ENCODE measurements at places on chromosomes 5 and 9.

- DNase-seq = peak; percentile 92
These were observed 119.7 kb upstream of the SPATA31C2 start for GRCh38 chr9:88258024-88258423.

DNA sequence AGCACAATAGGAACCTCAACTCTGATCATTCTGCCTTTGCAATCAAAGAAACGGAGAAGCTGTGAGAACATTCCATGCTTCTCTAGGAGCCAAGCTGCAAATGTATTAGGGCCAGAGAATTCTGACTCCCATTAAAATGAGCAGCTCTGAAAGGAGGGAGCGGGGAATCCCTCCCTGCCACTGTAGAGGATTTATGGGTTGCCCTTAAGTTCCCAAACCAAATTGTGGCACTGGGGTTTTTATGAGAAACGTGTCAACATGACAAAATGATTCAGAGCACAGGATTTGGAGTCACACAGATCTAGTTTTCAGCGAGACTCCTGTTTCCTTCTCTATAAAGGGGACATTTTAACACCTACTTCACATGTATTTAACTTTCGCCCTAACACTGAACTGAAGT, 1.8 kb downstream of the IL6ST start:
- DNase-seq = peak; percentile 14

DNA sequence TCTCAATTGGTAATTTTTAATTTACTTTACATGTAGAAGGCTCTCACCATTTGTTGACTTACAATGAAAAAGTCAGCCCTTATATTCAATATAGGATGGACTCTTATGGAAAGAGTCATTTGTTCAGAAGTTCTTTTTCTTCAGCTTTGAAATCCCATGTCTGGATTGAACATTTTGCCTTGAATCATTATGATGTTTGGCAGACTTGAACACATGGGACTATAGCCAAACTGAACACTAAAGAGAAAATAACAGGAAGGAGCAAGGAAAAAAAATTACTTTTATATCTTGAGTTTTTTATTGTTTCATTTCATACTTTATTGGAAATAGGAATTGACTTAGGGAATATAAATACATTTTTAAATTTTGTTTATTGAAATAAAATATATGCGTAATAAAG, 1503.0 kb downstream of the EFNA5 start:
- DNase-seq = peak; percentile 2

DNA sequence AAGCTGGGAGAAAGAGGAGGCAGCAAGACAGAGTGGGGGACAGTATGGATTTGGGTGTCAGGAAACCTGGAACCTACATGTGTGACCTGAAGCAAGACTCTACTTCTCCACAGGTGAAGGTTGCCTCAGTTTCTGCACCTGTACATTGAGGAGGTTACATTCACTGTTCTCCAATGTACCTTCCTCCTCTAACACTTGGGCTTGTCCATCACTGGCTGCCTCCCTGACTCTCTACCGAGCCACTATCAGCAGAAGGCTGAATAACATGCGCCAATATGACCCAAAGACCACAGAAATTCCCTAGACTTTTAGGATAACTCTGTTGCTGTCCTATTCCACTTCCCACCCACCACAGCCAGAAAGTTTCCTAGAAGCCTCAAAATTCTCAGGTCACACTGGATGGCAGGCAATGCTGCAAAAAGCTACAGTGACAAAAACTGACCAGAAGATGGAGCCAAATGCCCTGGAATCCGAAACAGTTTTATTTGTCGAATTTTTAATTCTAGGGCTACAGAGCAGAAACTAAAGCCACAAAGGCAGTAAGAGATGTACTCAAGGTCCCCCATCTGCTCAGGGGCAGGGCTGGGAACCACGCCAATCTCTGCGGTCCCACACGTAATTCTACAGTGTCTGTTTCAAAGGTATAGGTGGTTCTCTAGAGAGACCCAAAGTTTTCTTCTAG, 64.4 kb downstream of the FAM114A2 start:
- DNase-seq = peak; percentile 71

DNA sequence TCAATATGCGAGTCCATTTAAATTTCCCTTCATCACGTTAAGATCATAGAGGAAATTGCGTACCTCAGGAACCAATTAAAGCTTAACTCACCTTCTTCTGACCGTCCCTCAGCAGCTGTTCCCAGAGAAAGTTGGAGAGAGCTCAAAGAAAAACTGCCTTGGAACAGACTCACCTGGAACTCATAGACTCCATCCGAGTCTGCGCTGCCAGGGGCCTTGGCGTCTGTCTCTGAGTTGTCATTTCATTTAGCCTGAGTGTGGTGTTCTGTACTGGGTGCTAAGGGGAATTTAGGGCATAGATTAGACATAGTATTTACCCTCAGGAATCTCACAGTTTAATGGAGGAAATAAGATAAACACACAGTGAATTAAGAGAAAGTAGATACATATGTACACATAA, 892.7 kb downstream of the TLE1 start:
- peak; percentile 85 for DNase-seq

- DNase-seq = no peak
These were observed 146.2 kb upstream of the PLCXD3 start for GRCh38 chr5:41656597-41656996.

DNA sequence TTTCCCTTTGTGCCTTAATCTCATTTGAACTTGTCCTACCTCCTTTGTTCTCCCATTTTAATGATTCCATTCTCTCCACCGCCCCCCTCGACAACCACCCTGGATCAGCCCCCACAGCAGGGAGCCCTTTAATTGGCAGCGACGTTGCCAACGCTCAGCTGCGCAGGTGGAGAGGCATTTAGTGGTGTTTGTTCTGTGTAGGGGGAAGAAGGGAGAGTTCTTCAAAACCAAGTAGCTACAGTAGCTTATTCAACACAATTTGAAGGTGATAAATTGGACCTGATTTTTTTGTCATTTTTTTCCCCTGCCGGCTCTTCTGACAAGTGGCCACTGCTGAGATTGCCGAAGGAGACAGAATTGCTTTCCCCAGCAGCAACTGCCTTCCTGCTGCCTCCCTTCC, 499.1 kb downstream of the CDK5RAP2 start:
- no peak for DNase-seq

DNA sequence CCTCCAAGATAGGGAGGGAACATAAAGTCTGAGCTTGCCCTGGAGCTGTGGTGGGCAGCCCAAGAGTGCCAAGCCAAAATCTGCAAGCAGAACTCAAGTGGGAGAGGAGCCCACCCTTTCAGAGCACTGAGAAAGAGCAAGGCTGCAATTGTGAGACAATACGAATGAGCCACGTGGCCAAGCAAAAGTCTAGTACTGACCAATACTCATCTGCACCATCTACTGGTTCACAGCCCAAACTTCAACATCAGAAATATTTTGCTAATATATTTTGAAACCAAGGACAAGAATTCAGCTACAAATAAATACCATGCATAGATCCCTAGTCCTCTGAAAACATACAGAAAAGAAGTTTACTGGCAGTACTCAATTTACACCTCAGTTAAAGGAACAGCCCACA, 696.2 kb upstream of the COX7C start:
- DNase-seq = no peak

DNA sequence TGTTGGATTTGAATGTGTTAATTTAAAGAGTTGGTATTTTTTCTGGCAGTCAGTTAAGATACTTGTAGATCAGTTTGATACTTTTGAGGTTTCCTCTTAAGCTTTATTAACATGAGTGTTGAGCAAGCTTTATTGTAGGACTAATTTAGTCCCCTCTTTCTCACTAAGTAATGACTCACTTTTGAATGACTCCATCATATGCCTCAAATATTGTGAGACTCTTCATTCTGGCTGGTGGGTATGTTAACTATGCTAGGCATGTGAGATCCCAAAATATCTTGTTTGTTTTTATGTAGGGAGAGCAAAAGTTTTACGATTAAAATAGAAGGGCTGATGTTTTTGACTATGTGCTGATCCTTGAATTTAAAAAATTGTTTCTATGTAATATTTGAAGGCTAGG, 355.7 kb downstream of the IZUMO3 start:
- DNase-seq = peak; percentile 0

DNA sequence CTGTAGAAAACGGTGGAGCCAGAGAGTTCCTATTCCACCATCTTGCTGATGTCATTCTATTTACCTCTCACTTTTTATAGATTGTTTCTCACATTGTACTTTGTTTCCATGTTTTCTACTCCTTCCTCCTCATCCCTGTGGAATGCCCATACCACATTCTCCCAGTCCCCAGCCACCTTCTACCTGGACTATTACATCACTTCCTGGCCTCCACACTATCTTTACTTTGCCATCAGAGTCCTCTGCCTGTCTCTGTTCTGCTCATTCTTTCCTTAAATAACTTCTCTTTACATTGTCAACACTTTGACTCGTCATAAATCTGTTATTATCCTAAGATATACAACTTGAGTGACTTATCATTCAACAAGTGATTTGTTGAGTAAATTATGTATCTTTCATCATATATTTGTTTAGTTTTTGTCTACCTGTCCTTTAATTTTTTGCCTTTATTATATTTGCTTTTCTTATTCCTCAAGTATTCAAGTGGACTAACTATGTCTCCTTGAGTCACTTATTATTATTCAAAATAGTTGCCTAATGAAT, 182.5 kb downstream of the ADGRV1 start:
- DNase-seq = no peak

DNA sequence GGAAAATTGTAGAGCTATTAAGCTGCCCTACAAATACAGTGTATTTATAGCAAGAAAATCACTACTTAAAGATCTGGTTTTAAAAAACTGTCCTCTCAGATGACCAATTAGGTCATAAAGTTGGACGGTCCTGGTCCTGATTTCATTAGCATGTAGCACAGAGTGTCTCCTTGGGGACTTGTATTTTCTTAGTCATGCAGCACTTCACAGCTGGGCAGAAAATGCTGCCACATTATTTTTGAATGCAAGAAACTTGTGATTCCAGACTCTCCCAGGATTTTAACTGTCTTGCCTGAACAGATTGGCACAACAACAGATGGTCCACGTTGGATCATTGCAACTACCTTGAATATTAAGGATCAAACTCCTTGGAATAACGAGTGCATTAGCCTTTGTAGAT, 348.1 kb upstream of the SGCD start:
- DNase-seq = peak; percentile 19

DNA sequence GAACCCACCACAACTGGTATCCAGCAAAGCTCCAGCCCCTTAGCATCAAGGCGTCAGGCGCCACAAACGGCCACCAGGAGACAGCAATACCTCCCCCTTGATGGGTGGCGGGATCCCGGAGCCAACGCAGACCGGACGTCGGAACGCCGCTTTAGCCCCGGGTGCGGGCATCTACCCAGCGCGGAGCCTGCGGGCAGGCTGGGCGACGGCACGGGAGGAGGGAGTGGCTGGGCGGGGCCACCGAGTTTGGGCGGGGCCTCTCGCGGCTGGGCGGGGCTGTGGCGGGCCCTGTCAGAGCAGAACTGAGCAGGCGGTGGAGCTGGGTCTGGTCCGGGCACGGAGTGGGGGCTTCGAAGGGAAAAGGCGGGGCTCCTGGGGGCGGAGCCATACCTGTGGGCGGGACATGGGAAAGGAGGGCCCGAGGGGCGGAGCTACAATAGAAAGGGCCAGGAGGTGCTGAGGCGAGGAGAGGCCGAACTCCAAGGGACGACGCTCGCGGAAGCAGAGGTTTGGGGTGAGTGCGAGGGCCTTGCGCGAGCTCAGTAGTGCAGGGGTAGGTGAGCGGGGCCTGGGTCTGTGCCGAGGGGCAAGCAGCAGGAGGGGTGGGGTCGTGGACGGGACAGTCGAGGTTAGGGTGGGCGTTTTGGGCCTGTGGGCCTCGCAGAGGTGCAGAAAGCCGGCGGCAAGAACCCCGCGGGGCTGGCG, 40.2 kb upstream of the GARNL3 start:
- DNase-seq = peak; percentile 95

DNA sequence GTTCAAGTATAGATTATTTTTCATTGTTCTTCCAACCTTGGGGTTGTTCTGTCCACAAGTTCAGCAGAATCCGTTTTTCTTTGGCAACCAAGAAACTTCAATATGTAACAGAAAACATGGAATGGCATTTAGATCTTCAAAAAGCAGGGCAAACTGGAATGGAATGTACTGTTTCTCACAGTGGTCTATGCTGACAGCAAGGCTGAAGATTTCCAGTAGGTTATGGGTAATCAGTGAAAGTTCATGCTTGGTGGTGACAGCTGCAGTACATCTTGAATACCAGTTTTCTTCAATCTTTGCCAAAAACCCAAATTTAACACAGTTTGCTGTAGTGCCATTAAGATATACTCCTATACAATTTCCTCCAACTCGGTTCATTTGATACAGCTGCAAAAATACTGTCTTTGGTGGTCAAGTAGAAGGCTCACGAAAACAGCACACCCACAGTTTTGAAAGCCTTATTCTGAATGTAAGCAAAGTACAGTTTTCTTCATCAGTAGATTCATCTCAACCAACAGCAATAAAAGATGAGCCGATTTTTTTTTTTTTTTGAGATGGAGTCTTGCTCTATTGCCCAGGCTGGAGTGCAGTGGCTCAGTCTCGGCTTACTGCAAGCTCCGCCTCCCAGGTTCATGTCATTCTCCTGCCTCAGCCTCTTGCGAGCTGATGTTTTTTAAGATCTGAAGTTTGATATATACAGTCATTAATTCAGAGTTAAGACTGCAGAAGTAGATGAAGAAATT, 4.9 kb downstream of the TRIM52 start:
- peak; percentile 41 for DNase-seq

DNA sequence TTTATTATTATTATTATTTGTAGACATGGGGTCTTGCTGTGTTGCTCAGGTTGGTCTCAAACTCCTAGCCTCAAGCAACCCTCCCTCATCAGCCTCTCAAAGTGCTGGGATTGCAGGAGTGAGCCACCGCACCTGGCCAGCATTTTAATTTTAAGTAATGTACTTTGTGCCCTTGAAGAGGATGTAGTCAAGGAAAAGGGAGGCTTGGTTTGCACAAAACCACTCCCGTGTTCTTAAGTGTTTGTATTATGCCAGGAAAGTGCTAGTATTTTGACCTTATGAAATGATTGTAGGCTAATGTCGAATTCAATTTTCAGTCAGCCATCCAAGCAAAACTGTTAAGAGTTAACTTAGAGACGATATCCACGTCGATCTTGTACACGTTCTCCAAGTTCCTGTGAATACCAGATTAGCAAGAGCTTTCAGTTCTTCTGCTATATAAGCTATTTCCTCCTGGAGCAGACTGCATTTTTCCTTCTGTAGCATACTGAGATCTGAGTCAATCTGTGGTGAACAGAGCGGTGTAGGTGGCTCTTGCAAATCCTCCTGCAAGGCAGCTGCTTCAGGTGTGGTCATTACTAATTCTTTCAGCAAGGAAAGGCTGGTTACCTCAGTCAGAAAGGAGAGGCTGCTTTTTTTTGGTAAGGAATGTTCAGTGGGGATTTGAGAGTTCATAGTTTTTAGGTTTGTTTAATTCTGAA, 23.7 kb downstream of the CCDC171 start:
- DNase-seq = no peak

DNA sequence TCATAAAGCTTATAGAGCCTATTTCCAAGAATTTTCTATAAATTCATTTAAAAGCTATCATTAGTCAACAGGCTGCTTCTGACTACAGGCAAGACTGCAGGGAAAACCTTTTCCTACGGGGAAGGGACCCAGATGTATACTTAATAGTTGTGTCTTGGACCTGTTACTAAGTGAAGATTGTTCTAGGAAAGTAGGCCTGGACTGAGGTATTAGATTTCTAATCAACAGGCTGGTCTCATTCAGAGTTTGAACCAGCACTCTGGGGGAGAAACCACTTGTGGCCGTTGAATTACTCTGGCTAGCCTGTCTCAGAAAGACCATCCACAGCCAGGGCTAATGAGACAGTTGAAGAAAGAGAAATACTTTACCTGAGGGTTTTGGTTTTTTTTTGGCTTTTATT, 60.0 kb downstream of the IL6ST start:
- DNase-seq = no peak

- DNase-seq = peak; percentile 83
These were observed at the start of gene GDNF for GRCh38 chr5:37839407-37840052. Gene GDNF (minus strand): TSS chr5:37840041. CDS start chr5:37834796, 5,245 bp downstream.

- DNase-seq = no peak
These were observed 366.5 kb downstream of the TMEM38B start for GRCh38 chr9:106060885-106061284.
